ENCODE measurements at places on chromosomes 5 and 9.

GRCh38 chr5:171418316-171418981 lies 998 bp upstream of the FGF18 start:
- peak; percentile 80 for DNase-seq

- no peak for DNase-seq
These were observed 13.2 kb downstream of the ITK start for GRCh38 chr5:157193699-157194424.

- no peak for DNase-seq
These were observed 10.6 kb upstream of the MYO10 start for GRCh38 chr5:16946725-16947124.

DNA sequence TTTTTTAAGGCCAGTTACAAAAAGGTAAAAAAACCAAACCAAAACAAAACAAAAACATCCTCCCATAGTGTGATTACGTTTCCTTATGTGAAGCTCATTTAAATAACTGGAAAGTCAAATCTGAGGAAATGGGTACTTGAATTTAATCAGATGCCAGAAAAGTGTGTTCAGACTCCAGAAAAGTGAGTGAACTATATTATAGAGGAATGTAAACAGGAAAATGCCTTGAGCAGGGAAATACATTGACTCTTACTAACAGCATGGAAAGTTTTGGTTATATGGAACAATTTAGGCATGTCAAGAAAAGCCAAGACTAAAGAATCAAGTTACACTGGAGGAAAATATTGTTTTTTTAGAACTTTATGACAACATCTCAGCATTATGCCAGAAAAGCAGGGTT lies 37.8 kb upstream of the RNF20 start:
- DNase-seq: no peak

- peak; percentile 6 for DNase-seq
These were observed 385.2 kb downstream of the FAM170A start for GRCh38 chr5:120014535-120014934.

- DNase-seq: no peak
These were observed 503.3 kb upstream of the GRIA1 start for GRCh38 chr5:152987131-152987530.

GRCh38 chr5:6354848-6355247 lies 23.5 kb downstream of the MED10 start:
- no peak for DNase-seq

GRCh38 chr9:131181091-131181681 lies 55.8 kb downstream of the NUP214 start:
- DNase-seq: no peak

DNA sequence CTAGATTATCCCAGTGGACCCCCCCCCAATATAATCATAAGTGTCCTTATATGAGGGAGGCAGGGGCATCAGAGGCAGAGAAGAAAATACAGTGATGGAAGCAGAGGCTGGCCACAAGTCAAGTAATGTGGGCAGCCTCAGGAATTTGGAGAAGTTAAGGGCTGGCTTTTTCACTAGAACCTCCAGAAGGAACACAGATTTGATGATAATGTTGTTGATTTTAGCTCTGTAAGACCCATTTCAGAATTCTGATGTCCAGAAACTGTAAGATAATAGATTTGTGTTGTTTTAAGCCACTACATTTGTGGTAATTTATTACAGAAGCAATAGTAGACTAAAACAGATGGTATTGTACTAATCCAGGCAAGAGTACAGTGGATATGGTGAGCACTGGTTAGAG lies 36.3 kb upstream of the LRRTM2 start:
- no peak for DNase-seq

GRCh38 chr5:179166886-179167841 lies 107.0 kb downstream of the ZNF354C start:
- DNase-seq: peak; percentile 74

DNA sequence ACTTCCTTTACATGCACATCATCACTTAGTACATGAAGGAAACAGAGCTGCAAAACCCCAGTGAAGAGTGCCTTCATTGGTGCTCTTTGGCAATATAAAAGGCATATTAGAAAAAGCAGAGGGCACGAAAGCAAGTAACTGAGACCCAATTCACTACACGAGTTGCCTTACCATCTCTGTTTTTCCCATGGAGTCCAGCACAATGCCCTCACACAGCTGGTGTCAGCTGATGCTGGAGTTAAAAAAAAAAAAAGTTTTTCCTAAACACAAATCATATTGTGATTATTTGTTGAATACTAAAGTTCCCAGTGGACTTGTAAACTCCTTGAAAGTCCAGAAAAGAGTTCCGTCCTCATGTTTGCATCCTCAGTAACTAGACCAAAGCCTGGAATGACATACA lies 25.6 kb downstream of the MARCHF3 start:
- DNase-seq: no peak

DNA sequence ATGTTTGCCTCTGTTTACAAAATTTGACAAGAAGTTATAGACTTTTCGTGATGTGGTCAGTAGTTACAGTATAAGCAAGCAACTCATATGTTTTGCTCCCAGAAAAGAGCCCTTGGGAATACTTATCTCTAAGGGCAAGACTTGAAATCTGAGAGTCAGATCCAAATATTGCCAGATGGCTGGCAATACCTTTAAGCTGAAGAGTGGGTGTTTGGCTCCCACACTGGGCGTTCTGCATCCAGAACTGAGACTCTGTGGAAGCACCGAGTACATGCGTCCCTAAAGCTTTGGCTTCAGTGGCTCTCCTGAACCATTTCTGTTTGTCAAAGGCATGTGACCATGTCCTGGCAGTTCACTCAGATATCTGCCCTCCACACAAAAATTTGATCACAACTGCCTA lies 194.1 kb downstream of the DCP2 start:
- DNase-seq: no peak

DNA sequence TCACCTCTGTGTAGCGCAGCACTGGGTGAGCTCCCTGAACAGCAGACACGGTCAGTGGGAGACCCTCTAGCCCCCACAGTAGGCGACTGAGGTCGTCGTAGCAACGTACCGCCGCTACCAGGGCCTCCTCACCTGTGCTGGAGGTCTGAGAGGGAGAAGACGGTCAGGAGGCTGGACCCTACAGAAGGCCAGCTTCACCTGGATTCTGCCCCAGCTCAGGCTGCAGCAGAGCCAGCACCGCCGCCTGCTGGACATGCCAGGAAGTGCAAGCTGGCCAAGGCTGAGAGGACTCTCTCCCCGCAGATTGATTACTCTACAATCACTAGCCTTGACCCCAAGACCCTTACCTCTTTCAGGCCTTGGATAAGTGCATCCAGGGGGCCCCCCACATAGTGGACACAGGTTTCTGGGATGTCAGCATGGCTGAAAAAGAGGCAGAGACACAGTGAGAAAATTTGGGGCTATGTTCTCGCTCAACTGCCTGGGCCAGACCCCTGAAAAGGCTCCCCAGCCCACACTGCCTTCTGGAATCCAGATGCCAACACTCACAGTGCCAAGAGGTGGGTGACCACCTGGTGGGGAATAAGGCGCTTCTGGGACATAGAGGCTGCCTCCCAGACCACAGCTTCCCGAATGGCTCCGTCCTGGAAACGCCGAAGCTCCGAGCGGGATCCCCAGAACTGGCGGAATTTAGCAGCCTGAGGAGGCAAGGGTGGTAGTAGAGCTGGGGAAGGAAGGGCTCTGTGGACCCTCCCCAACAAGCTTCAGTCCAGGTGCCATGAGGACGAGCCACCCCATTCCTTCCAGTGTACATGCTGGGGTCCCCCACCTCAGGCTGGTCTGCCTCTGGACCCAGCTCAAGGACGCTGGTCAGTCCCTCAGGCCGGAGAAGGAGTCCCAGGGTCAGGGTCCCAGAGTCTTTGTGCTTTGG lies 6.9 kb downstream of the NOL6 start:
- peak; percentile 35 for DNase-seq

- DNase-seq: peak; percentile 62
These were observed 5.4 kb downstream of the KCNV2 start for GRCh38 chr9:2722715-2723114.

DNA sequence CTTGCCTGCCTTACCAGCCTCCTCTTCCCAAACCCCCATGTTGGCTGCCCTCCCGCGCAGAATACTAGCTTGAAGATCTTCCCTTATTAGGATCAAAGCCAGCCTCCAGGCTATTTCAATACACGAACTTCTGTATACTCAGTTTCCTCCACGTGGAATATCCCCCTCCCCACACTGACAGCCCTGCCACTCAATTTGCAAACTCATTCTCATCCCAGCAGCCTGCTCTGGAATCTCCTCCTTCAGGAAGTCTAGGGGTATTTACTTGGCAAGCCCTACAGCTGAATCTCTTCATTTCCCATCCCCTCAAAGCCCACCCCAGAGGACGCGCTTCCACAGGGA lies 157.0 kb upstream of the SMIM23 start:
- DNase-seq: no peak

DNA sequence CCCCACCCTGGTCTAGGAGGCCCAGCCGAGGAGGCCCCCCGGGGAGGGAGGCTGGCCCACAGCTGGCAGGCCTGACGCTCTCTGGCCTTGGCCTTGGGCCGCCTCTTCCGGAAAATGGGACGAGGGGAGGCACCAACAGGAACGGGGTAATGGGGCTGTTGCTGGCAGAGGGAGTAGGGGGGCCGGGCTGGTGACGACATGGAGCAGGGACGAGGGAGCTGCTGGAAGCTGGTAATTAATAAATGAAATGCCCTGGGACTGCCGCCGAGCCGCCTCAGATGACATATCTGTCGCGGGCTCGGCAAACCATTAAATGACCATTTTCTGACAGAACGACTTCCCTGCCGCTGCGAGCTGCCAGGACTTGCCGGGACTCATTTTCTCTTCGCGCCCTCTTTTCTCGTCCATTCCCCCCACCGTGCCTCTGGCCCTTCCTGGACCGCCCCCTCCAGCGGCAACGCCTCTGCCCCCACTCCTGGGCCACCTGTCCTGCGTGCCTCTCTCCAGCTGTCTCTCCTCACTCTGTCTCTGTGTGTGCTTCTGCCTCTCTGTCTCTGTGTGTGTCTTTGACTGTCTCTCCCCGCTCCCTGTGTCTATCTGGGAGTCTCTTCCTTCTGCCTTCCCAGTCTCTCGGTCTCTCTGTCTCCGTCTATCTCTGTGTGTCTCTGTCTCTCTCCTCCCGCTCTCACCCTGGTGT lies 215.7 kb downstream of the PAX5 start:
- DNase-seq: no peak

GRCh38 chr9:89457376-89457855 lies 40.5 kb downstream of the SEMA4D start:
- DNase-seq: no peak

DNA sequence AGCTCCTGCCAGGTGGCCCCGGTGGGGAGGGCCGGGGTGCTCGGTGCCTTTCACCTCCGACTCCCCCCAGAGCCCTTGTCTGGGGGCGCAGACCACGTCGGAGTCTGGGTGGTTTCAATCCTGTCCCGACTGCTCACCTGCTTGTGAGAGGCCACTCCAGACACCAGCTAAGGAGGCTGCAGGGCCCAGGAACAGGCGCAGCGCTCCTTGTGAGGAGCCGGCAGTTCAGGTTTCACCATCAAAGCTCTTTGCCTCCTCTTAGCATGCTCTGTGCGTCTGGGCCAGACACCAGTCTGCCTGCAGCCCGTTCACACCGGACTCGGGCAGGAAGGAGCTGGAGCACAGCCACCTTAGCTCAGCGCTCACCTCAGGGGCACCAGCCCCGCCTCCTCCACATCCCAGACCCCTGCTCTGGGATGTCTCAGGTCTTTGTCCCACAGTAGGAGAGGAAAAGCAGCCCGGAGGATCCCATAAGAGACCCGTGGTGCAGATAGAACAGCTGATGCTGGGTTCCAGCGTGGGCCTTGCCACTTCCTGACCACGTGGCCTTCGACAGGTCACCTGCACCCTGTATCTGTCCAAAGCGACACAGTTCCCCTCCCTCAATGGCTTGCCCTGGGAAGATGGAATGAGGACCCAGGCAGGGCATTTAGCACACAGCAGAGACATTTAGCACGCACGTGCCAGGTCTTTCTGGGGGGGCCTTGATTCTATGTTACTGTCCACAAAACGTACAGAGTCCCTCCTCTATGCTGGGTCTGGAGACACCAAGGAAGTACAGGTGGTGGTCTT lies 106.2 kb upstream of the LMX1B start:
- DNase-seq: no peak

- DNase-seq: peak; percentile 8
These were observed 60.3 kb downstream of the STX17 start for GRCh38 chr9:99966716-99967115.

- no peak for DNase-seq
These were observed 100.1 kb downstream of the GIN1 start for GRCh38 chr5:103019804-103020203.

- peak; percentile 95 for DNase-seq
These were observed 71.5 kb downstream of the MRPS27 start for GRCh38 chr5:72248410-72248981.

- no peak for DNase-seq
These were observed 293.3 kb downstream of the FANCC start for GRCh38 chr9:95024097-95024671.

- DNase-seq: no peak
These were observed 80.6 kb upstream of the SLCO6A1 start for GRCh38 chr5:102579379-102579778.

- DNase-seq: peak; percentile 17
These were observed 727 bp upstream of the ADRB2 start for GRCh38 chr5:148825716-148826052.

- no peak for DNase-seq
These were observed 17.0 kb downstream of the PLPP7 start for GRCh38 chr9:131306397-131307004.

DNA sequence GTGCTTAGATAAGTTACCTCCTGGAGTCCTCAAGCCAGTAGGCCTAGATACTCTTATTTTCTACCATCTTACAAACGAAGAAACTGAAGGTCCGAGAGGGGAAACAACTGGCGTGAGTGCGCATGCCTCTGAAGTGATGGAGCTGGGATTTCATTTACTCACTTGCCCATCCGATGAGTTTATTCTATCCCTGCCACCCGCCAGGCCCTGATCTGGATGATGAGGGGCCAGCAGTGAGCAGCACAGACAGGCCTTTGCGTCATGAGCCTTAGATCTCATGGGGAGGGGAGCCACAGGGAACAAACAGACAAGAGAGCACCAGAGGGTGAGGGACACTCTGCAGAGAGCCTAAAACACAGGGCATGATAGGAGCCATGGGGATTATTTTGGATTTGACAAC lies 34.1 kb upstream of the SLC2A8 start:
- no peak for DNase-seq

- DNase-seq: no peak
These were observed 354.2 kb upstream of the EFNA5 start for GRCh38 chr5:108024986-108025385.

DNA sequence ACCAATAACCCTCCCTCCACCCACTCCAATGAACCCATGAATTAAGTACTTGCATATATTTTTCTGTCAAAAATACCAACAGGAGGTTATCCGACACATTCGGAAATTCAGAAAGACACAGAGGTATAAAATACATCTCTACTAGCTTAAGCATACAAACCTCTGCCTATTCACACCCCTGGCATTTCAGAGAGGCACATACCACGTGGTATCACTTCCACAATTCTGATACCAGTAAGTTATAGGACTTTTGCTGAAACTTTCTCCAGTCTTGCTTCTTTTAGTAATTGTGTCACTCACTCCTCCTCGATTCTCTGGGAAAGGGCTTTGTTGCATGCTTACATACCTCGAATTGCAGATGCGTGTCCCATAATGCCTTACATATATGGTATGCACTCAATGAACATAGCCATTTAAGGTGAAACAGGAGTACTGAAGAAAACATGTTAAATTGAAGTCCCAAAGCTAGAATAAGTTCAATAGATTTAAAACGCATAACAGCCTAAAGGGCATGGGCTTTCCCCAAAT lies 58.1 kb downstream of the TLE1 start:
- DNase-seq: no peak
